ENCODE measurements at places on chromosomes 2 and 18.

DNA sequence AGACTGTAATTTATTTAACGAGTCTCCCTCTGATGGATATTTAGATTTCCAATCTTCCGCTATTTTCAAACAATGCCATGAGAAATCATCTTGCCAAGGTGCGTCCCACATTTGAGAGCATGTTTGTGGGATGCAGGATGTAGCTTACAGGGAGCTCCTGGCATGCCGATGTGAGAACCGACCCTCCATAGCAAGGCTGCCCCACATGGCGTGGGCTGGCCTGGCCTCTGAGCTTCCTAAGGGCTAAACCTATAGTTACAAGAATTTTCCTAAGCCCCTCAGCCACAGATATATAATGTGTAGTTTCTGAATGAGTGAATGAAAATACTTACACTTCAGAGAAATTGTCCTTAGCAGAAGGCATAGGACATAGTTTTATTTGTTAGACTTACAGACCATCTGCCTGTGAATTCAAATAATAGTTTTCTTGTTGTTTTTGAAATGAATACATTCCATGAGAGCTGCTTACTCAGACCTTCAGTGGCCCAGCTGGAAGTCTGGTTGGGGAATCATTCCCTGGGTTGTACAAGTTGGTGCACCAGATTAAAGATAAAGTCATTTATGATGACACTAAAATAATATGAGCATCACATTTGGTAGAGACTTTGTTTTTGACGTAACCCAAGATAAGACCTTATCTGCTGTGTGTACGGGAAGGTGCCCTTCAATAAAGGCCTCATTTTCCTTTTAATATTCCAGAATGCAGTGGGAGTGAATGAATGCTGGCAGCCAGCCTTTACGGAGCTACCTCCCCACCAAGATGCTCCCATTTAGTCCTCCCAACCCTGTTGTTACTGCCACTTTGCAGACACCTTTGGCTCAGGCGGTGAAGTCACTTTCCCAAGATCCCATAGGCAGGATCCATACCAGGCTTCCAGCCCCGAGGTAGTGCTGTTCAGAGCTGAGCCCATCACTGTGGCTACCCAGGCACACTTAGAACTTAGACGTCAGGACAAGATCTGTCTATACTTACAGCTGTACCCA is 107.1 kb downstream of the GLI2 start:
- DNase-seq, result no peak

- DNase-seq, result no peak
These were observed 197.2 kb upstream of the HNRNPA3 start for GRCh38 chr2:177015356-177015923.

GRCh38 chr2:205850132-205850531 is 167.8 kb downstream of the NRP2 start:
- no peak for DNase-seq

- no peak for DNase-seq
These were observed 251.9 kb downstream of the FBXO15 start for GRCh38 chr18:73895701-73896100.

- DNase-seq, result no peak
These were observed 39.5 kb downstream of the MBP start for GRCh38 chr18:77093067-77093430.

DNA sequence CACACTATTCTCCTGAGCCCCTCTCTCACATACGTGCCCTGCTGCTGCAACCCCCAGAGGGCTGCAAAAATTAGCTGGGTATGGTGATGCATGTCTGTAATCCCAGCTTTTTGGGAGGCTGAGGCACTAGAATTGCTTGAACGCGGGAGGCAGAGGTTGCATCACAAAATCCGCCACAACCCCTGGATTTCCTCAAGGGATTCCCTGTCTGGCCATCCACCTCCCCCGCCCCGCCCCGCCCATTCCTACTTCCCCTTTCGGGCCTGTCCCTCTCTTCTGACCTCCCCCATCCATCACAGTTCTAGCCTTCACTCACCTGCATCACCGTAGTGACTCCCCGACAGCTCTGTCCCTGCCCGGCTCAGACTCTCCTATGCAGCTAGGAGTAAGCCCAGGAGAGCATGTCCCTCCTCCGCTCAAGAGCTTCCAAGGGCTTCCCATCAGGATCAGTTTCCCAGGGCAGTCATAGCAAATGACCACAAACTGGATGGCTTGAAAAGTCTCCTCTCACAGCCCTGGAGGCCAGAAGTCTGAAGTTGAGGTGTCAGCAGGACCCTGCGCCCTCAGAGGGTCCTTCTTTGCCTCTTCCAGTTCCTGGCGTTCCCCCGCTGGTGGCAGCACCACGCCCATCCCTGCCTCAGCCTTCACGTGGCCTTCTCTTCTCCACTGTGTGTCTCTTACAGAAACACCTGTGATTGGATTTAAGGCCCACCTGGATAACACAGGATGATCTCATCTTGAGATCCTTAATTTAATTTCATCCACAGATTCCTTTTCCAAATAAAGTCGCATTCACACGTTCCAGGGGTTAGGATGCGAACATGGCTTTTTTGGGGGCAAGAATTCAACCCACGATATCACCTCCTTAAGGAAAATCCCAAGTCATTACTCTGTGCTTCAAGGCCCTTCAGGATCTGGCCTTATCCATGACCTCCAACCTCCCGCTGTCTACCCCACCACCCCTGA is 58.5 kb downstream of the HS1BP3 start:
- DNase-seq, result no peak

DNA sequence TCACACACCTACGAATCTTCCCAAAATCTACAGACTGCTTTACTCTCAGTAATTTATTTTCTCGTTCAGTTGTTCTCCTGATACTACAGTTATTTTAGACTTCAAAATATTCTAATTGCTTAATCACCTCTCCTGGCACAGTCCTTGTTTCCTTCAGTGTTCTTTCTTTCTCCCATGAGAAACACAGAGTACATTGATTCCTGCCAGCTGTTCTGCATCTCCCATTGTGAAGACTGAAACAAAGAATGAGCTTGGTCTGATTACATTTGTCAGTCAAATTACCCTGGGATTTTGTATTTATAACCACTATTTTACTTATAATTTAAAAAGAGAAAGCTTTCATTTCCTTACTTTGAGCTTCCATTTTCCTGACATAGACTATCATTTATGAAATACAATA is 63.9 kb upstream of the TANK start:
- no peak for DNase-seq
